Muscle of arm (tissue), 14 donors: ENCODE measurements at places on chromosomes 5 and 9. TPM values are rescaled to one million over a fixed set of nuclear protein-coding genes. Genes with fewer than 3 reads are reported as not detected.

ARL10 gene
- 13.3 TPM for polyA plus RNA-seq

GRCh38 chr5:88081877-88082276, 186.8 kb downstream of the TMEM161B start:
- DNase-seq, result no peak

DNA sequence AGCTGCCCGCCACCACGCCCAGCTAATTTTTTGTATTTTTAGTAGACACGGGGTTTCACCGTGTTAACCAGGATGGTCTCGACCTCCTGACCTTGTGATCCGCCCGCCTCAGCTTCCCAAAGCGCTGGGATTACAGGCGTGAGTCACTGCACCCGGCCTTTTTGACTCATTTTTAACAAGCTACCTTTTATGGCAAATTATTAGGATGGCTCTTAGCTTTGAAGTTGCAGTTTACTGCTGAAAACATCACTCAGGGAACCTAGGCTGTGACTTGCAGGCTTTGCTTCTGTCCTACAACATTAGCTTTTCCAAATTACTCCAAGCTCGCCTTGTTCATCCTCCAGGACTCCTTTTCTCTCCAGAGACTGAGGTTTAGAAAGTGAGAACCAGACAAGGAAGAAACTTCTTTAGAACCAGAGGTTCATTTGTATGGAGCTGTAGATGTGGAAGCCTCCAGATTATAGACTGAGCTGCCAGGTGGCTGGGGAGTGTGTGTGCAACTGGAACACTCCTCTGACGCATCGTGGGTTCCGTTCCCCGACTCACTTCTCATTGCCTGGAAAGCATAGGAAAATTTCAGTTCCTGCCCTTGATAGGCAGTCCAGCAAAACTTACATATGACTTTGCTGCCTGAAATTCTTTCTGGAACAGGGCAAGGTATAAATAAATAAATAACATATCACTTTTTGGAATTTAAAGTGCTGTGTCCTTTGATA, 23.8 kb upstream of the SPTAN1 start:
- DNase-seq, result no peak

DNA sequence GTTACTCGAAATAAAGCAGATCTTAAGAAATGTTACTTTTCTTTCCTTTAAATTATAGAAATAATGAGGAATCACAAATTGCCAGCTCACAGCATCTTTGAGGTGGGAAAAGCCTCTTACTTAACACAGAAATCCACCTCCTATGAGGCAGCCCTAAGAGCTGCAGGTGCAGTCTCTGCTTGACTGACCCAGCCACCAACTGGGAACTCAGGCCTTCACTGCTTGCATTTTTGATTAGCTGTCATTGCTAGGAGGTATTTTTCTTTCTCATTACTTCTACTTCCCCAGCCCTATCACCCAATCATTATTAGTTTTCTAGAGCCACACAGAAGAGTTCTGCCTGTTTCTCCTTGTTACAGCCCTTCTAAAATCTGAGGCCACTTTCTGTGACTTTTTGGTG, 416.5 kb upstream of the KLF4 start:
- DNase-seq, result no peak

DNAJC25 gene
- 7.9 TPM for polyA plus RNA-seq

TMEM250 gene
- polyA plus RNA-seq, result 15.2 TPM

DNA sequence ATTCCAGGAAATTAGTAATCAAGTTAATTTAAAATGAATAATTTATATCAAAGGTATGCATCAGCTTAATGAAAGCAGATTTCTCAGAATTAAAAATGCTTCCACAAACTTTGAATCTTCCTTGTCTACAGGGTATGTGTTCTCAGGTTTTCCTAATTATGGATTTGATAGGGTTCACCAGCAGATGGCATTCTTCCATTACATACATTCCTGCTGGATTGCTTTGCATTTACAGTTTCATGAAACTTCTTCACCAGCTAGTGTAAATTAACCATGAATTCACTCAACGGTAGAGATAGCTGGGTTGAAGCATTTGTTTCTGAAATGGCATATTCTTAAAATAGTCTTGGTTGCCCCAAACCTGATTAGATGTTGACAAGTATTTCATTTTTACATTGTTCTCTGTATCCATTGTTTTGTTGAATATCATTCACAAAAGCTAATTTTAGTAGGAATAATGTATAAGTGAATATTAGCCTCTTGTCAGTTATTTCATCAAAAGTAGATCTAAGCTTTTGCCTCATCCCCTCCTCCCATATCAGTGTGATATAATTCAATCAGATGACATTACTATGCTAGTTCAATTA, 68.7 kb upstream of the WDR41 start:
- peak; percentile 49 for DNase-seq

CTXN3 gene
- 0.45 TPM for polyA plus RNA-seq

- no peak for DNase-seq
Observed at GRCh38 chr5:114184006-114184405, 177.9 kb upstream of the KCNN2 start.

DNA sequence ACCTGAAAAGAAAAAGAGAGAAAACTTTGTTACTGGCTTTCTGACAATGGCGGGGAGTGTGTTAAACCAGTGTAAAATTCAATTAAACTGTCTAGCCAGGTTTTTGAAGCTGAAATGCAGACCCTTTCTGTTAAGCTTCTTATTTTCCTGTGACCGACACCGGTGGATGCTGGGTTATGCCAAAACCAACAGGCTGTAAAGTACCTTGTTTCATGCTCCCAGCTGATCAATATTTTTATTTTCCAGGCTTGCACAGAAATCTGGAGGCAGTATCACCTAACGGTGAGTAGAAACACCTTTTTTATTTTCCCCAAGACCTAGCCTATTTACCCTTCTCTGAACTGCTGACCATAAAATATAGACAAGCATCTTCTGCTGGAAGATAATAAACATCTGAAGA, 94.9 kb upstream of the GRHPR start:
- no peak for DNase-seq

FOXD4L5 gene
- polyA plus RNA-seq, result 1.6 TPM
